Effector memory CD8-positive, alpha-beta T cell (primary cell): ENCODE measurements at places on chromosomes 16 and 17.

DNA sequence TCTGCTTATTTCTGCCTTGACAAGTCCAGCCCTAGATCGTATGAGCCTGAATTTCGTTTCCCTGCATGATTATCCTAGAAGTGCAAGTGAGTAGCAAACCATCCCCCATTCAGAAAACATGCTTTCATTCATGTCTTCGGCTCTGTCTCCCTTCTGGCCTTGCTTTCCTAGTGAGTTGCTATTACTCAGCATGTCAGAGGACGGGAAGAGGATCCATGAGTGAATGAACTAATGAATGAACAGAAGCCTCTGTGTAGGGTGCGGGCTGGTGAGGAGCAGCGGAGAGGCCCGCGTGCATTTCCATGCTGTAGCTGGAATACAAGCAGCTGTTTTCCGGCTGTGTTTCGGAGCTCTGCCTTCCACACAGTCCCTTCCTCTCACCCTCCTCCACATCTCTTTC, 155.7 kb upstream of the NOL11 start:
- no peak for DNase-seq

DNA sequence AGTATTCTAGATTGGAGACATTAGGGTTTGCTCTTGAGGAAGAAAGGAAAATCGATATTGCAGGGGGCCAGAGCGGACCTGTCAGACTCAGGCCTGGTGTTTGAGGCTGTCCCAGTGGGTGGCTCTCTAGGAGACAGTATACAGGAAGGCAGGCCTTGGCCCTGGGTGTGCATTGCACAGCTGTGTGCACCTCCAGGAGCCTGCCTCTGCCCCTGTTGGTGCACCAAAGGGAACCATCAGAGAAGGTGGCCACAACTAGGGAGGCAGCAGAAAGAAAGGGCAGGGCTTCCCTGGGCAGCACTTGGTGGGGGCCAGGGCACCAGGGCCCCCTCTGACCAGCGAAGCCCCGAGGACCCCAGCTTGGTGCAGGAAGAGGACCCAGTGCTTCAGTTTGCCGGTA, 188.0 kb downstream of the NTN1 start:
- DNase-seq, result no peak

DNA sequence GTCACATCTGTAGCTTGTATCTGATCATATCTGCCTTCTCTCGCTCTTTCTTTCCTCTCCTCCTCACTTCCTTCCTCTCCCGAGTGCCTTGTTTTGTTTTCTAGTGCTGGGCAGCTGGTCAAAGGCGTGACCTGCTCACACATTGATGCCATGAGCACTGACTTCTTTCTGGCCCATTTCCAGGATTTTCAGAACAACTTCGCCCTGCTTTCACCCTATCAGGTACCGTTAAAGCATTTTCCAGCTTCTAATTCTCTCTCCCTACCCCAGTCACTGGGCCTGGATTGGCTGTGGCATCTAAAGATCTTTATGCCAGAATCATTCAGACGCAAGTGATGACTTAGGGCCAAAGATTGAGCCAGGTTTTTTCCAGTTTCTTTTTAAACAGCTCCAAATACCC, 55.5 kb downstream of the OTOA start:
- DNase-seq, result no peak

- no peak for DNase-seq
These were observed 47.0 kb downstream of the TMC6 start for GRCh38 chr17:78081551-78081950.

- no peak for DNase-seq
These were observed 52.2 kb downstream of the DNAH17 start for GRCh38 chr17:78524870-78525510.

- no peak for DNase-seq
These were observed 19.8 kb upstream of the CMIP start for GRCh38 chr16:81424771-81425170.

DNA sequence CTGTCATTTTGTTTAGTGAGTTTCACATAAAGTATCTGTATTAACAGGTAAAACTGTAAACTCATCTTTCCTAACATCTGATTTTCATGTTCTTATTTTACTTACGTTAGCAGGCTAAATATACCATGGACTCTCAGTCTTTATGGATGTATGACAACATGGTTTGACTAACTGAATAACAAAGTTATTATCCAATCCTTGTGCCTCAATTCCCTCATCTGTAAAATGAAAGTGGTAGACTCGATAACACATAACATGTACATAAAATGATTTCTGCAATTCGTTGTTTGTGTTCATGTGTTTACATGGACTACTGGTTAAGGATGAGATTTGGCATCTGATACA, 9.5 kb upstream of the PCTP start:
- DNase-seq, result no peak

GRCh38 chr17:74703311-74703710, 9.4 kb downstream of the CD300LF start:
- DNase-seq, result no peak

DNA sequence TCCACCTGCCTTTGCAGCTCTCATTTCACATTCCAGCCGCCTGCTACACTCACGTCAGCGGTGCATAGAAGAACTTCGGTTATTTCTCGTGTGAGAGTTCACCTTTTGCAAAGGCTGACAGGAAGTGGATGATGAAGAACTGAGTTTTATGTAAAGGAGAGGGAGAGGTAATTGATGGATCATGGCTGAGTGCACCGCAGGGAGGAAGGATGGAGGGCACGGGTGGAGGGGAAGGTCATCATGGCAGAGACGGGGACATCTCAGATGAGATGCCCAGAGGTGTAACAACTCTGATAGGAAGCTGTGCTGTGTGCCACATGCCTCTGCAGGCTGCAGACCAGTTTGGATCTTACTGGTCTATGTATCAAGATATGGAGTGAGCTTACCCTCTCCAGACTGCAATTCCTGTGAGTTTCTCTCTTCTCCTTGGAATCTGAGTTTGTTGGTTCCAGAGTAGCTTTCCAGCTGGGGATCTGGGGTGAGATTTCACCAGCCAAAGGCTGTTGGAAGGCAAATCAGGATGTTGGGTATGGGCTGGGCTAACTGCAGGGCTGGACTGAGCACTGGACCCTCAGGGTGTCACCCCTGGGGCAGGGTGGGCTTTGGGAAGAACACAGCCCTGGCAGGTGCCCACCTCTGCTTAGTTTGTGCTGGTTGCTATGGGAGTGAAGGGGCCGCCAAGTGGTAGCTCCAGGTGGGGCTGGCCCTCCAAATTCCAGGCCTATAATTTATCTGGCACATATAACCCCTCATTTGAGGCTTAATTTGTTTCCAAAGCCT, 777.0 kb downstream of the KCNJ18 start:
- no peak for DNase-seq

DNA sequence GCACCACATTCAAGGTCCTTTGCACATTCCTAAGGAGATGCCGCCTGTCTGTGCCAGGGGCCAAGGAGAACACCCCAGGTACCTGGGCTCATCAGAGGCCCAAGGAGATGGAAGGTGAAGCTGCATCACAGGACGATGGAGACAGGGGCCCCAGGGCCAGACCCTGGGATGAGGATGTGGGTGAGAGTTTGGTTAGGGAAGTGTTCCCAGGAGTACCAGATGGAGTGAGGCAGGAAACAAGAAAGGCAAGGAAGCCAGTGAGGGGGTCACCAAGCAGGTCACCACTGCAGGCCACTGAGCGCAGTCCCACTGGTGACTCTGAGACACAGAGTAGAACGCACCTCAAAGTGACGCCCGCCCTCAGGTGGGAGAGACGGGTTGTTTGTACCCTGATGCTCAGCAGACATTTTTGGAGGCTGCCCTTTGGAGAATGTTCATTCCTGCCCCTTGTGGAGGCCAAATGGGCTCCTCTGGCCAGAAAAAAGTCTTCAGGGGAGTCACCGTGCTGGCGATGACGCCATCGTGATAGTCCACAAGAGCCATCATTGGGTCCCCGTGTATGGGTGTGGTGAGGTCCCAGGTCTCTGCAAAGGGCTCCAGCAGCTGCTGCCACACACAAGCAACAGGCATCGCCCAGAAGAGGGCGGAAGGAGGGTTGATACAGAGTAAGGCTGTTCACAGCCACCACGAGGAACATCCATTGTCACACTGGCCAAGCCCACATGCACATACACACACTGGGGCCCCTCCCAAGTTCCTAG, 57.5 kb downstream of the BEAN1 start:
- no peak for DNase-seq

DNA sequence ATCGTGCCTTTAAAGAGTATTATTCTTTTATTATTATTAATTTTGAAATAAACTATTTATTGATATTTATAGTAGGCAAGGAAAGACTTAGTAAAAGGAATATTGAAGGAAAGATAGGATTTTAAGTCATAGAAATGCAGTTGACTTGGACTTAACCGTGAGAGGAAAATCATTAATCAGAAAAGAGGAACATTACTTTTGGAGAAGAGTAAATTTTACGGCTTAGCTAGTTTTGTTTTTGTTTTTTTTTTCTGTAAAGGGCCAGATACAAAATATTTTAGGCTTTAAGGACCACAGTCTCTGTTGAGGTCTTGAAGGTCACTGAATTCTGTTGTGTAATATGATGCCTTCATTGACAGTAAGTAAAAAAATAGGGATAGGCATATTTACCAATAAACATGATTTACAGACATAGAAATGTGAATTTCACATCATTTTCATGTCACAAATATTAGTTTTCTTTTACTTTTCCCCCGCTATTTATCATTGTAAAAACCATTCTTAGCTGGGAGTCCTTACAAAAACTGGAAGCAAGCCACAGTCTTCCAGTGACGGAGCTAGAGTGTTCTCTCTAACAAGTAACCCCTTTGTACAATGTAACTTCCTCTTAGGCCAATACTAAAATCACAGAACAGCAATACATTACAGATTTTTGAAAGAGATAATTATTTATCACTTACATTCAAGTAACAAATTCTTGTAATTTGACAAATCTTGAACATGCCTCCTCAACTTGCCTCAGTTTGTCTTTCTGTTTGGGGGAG, 2.3 kb upstream of the KCNJ16 start:
- no peak for DNase-seq

DNA sequence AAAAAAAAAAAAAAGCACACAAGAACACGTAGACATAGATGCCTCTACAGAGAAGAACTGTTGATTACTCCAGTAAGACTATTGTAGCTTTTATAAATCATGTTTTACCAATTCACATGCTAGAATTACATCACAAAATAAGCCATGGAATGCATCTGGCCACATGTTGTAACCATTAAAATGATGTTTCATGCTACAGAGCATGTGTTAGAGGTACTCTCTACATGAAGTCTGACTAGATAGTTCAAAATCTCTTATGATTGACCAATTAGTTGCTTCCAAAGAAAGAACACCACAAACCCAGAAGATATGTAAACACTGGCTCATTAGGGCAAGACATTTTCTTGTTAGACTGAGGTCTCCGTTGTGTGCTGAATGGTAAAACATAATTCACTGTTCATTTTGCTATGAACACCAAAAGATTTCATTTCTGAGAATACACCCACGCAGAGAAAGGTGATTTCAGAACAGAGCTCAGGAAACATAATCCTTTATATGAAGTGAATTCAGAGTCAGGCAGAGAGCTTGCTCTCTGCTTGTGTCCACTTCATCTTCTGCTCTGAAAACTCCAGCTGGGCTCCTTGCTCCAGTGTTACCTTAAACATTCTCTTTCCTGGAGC, 411.4 kb upstream of the SOX9 start:
- DNase-seq, result no peak

DNA sequence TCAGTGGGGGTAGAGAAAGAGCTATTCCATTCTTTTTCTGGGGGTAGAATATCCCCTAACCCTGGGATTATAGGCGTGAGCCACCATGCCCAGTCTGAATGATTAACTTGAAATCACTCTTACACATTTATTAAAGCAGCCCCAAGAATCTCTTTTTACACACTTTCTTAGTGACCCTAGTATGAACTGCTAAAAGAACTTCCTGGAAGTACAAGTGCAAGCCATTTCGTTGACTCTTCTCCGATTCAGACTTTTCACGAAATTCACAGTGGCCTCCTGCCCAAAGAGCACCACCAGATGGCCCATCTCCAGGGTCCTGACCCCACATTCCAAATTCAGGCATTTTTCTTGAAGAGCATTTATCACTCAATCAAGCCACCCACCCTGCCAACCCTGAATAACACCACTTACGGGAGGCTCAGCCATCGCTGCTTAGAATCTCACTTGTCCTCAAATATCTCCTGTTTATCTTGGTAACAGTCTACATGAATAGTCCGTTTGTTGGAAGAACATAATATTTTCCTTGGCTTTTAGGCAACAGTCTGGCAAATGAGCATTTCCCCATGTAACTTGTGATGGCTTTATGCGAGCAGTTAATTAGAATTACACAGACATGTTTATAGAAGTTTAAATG, 28.0 kb downstream of the ZNF423 start:
- no peak for DNase-seq

GRCh38 chr17:17761894-17762743, 74.7 kb downstream of the SREBF1 start:
- no peak for DNase-seq

DNA sequence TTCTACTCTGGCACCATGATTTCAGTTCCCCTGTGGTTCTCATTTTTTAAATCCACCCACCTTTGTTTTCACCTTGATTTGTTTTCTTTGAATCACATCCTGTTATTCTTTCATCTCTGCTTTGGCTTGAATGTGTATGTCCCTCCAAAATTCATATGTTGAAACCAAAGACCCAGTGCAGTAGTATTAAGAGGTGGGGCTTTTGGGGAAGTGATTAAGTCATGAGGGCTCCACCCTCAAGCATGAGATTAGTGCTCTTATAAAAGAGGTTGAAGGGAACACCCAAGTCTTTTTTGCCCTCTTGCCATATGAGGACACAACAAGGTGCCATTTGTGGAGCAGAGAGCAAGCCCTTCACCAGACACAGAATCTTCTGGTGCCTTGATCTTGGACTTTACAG, 382.3 kb downstream of the SLC39A11 start:
- no peak for DNase-seq

- no peak for DNase-seq
These were observed 95.4 kb upstream of the TNRC6C start for GRCh38 chr17:77862890-77863813.

DNA sequence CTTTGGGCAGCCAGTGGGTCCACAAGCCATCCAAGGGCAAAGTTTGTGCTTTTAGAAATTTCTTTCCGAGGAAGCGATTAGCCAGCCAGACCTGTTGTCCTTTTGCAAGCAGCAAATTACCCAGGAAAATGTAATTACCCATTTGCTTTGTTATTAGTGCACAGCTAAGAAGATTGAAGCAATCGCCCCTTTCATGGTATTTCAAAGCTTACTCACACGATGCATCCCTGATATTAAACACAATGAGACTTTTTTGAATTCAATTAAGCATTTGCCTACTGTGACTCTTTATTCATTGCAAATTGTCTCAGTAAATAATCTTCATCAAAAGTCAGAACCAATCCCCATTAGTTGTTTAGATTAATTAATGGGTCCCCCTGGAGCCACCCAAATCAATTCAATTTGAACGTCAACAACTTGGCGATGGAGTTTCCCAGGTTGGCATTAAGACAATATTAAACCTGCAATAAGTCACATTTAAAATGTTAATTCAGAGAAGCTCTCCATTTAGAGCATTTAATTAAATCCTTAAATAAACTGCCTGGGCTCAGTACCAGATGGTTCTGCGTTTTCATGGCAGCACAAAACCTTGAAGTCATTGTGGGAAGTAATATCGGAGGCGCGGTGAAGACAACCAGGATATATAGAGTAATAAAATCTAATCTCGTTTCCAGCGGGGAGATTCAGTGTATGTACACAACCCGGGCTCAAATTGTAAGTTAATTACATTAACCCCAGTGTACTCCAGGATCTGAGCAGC, 366.2 kb upstream of the TNRC6C start:
- DNase-seq, result no peak

GRCh38 chr17:42329025-42329976, 41.0 kb downstream of the STAT5A start:
- no peak for DNase-seq

- no peak for DNase-seq
These were observed 10.8 kb upstream of the LPCAT2 start for GRCh38 chr16:55498101-55498500.
